NCI-H2081 (cell line): ENCODE measurements at places on chromosomes 4 and X.

DNA sequence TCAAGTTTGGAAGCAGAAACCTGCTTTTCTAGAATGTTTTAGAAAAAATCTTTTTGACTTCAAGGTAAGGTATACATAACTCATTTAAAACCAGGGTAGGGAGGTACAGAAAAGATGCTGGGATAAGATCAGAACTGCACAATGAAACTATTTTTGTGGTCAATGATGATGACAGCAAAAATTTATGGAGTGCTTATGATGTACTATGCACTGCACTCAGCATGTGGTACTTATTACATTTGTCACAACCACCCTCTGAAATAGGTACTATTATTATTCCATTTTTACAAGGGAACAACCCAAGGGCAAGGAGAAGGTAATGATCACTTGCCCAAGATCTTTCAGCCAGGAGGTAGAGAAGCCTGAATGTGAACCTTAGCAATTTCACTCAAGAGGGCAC, 8.0 kb downstream of the GPM6B start:
- DNase-seq, result no peak

DNA sequence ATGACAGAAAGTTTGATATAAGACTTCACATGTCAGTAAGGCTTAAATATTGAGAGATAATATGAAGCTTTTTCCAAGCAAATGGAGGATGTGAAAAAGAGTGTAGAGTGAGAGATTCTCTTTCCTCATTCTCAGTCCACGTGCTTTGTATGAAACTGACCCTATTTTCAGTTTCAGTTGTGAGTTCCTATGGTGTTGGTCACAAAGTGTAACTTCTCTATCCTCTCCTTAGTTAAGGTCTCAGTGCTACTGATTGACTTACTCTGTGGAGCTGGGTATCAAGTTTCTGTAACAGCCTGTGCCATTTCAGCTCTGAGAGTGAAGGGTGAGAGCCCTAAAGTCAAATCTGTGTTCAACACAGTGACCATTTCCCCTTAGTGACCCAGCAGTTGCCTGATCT, 277.2 kb downstream of the EPHA5 start:
- DNase-seq, result no peak

- peak; percentile 82 for DNase-seq
Observed at GRCh38 chrX:115560978-115561604, at the start of gene PLS3. Gene PLS3 (plus strand): TSS chrX:115561174. CDS start chrX:115610251, 49,077 bp downstream.

DNA sequence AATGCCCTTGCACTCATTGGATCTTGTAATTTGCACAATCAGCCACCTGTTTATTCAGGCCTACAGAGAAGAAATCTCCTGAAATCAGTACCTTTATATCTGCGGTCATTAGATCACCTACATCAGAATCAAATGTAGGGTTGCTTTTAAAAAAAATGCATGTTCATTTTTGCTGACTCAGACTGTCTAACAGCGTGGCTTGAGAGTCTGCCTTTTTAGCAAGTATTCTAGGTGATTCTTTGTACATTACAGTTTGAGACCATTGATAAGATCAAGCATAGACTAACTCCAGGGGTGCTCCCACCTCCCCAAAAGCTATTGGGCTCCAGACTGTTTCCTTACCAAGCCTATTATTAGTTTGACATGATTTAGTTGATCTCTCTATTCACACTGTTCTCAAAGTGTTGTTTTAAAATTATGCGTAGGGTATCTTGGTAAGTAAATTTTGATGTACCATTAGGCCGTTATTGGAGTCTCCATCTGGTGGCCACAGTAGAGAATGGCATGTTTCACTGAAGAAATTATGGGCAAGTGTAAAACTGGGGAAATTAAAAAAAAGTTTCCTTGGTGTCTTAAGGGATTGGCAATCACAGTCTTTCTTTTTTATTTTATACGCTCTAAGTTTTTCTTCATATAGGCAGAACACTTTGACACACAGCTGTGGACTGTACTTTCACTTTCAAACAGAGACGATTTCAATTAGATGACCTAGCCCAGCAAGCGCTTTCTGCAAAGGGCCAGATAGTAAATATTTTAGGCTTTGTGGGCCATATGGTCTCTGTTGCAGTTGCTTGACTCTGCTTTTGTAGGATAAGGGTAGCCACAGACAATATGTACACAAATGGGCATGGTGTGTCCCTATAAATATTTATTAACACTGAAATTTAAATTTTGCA, 33.7 kb upstream of the MSL3 start:
- DNase-seq, result peak; percentile 6

DNA sequence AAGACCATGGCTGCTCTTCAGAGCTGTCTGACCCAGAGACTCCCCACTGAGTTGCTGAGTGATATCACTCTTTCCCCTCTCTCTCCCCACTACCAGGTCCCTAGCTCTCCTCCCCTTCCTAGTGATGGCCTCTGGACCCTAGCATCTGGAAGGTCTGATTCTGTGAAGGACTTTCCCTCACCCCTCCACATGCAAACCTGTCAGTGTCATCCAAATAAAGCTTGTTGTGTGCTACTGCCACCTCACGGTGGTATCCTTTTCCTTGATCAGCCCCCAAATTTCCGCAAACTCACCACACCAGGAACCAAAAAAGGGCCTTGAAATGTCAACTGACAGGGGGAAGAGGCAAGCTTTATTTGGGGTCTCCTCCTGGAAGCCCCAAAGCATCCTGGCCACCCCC, 500.2 kb downstream of the IDS start:
- no peak for DNase-seq

GRCh38 chr4:3641501-3641900, 109.3 kb upstream of the LRPAP1 start:
- no peak for DNase-seq

DNA sequence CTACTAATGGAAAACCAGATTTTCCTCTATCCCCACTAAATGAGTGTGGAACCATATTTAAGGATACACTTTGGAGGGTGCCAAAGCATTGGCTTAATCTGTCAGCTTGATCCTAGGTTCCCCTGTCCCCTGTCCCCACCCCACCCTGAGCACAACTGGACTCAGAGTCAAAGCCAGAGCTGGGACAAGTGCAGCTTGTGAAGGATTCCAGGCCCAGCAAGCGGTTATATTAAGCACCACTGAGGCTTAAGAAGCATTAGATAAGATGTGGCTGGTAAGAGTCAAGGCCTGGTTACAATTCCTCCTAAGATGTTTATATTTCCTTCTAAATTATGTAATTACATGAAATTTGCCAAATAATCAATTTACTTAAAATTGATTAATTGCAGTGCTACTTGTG, 350.0 kb upstream of the GATB start:
- no peak for DNase-seq

DNA sequence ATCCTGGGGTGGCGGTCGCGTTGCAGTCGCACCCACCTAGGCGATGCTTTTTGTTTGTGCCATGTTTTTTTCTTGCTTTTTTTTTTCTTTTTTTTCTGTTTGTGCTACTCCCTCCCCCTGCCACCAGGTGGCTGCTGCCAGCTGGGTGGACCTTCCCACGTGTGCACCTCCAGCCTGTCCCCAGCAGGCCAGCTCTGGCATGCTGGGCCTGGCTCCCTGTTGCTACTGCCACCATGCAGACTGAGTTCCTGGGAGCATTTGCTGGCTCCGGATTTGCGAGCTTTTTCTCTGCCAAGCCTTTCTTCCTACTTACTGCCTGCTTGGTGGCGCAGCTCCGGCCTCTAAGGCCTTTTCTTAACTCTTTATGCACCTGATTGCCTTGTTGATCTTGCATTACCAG, 161.2 kb upstream of the WDFY3 start:
- DNase-seq, result no peak

- DNase-seq, result no peak
Observed at GRCh38 chrX:129956145-129956544, 26.3 kb upstream of the BCORL1 start.

DNA sequence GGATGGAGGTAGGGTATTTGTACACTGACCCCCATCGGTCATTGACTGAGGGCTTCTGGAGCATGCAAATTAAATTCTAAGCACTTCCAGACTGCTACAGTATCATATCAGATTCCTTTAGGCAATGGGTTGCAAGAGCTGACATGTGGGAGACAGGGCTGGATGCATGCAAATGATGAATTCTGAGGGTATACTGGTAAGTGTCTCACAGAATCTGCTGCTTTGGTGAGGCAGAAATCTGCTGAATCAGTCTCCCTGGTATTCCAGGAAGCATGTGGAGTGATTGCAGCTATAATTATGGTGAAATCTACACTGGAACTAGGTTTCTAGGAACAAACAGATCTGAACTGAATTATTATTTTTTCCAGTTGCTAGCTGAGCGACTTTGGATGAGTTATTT, 684.9 kb upstream of the MAGEB2 start:
- DNase-seq, result no peak

DNA sequence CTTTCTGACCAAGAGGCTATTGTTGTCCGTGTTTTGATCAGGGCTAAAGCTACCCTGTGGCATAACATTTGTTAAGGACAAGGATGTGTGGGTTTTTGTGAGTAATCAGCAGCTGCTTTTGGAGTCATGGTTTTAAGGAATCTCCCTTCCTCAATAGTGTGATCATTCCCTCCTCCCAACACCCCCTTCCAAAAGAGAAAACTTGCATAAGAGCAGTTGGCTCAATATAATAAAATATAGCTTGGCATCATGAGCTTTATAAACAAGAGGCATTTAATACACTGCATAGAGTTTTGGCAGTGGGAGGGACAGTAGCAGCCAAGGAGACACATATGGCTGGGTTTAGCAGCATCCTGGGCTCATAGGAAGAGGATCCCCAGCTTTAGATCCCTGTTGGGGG, 84.7 kb downstream of the NHS start:
- no peak for DNase-seq

DNA sequence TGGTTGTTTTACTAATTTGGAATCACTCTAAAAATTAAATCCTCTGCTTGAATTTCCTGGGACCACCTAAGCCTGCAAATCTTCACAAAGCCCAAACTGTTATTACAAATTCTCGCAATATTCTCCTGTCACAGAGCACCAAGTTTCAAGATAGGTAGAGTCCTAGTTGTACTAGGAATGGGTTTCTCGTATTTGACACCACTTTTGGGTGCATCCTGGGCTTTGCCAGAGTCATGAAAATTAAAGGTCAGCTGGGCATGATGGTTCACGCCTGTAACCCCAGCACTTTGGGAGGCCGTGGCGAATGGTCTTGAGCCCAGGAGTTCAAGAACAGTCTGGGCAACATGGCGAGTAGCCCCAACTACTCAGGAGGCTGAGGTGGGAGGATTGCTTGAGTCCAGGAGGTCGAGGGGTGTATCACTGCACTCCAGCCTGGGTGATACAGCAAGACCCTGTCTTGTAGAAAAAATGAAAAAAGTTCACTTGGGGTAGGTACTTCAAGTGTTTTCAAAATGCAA, 30.6 kb upstream of the MANBA start:
- DNase-seq, result no peak

DNA sequence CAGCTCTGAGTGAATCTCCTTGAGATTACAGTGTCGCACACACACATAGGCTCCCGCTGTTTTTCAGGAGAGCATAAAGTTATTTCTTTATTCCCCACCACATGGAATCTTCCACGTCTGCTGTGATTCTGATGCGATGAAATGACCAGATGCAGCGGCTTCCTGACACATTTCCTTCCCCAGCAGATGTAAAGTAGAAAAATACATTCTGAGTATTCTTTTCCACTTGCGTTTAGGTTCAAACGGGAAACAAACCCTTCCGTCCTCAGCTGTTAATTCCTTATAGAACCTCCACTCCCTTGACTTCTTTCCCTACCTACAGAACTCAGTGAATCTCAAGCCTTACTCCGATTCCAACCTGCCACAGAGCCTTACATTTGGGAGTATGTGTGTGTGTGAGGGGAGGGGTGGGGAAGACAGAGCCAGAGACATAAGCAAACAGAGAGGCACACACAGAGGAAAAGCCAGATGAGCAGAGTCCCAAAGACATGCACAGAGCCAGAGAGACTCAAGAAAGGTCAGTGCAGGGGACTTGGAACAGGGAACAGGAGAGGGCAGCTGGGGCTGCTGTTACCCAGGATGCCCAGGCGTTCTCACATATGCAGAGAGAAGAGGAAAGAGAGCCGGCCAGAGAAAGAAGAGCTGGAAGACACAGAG, 47.3 kb downstream of the SETD7 start:
- no peak for DNase-seq

GRCh38 chr4:36385951-36386571, 104.6 kb downstream of the DTHD1 start:
- no peak for DNase-seq

DNA sequence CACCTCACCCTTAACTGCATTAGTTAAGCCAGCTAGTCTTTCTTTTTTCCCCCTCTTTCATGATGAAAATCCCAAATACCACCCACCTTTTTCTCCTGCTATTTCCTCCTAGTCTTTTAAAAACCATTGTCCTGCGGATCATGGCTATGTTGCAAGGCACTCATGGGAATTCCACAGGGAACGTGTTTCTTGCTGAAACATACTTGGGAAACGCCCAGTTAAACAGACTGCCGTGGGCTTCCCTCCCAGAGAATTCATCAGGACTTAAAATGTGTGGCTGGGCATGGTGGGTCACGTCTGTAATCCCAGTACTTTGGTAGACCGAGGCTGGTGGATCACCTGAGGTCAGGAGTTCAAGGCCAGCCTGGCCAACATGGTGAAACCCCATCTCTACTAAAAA, 32.2 kb downstream of the XG start:
- no peak for DNase-seq
